SK-N-MC (cell line): ENCODE measurements at places on chromosomes 7 and 10.

GRCh38 chr10:26358071-26358470 lies 80.1 kb upstream of the APBB1IP start:
- no peak for DNase-seq

DNA sequence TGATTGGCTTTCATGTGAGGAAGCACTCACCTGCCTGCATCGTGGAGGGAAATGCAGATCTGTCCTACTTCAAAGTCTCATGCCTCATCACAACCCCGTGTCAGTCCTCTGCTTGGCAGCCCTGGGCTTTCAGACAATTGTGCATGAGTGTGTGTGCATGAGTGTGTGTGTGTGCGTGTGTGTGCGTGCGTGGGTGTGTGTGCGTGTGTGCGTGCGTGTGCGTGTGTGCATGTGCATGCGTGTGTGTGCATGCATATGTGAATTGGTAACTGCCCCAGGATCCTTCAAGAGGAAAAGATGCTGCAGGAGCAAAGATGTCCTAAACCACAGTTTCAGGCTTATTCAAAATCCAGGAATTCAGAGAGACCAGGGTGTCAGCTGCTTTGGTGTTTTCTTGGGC lies 71.3 kb downstream of the LANCL2 start:
- no peak for DNase-seq

- DNase-seq: no peak
Measured at GRCh38 chr10:18460032-18460431, 191.4 kb downstream of the NSUN6 start.

GRCh38 chr7:131900785-131901287 lies 344.4 kb upstream of the PODXL start:
- no peak for DNase-seq

- DNase-seq: no peak
Measured at GRCh38 chr7:80703272-80703671, 64.8 kb downstream of the CD36 start.

DNA sequence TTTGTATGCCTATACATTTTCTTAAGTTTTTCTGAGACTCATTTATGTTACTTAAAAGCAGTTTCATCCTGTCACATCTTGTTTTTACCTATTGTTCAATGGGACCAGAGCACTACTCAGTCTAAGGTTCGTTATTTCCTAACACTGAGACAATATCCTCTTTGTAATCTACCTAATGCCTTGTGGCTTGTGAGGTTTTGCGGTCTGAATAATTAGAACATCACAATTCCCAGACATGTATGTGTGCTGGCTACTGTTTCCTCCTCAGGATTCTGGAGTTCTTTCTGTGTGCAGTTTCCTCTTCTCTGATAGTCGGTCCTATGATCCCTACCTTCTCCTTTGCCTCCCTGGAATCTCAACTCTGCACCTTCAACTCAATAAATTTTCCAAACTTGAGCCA lies 620.2 kb downstream of the ANKRD7 start:
- DNase-seq: no peak

- no peak for DNase-seq
Measured at GRCh38 chr10:55220975-55221374, 419.9 kb upstream of the PCDH15 start.

GRCh38 chr7:55156919-55157763 lies 138.3 kb downstream of the EGFR start:
- DNase-seq: no peak

DNA sequence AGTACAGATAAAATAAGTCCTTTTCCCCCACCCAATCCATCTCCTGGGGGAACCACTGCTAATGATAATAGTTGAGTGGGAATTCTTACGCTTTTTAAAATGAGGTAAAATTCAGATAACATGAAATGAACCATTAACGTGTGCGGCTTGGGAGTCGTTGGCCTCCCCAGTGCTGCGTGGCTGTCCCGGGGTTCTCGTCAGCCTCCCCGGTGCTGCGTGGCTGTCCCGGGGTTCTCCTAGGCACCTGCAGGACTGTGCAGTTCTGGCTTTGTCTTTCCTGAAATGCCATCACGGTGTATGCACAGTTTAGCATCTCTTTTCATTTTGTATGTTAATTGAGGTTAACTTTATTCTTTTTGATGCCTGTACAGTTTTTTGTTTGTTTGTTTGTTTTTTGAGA lies 13.5 kb downstream of the SUN1 start:
- no peak for DNase-seq

DNA sequence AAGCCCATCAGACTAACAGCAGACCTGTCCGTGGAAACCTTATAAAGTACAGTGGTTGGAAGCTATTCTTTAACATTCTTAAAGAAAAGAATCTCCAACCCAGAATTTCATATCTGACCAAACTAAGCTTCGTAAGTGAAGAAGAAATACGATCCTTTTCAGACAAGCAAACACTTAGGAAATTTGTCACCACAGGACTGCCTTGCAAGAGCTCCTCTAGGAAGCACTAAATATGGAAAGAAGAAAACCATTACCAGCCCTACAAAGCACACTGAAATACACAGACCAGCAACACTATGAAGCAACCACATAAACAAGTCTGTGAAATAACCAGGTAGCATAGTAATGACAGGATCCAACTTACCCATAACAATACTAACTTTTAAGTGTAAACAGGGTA lies 177.7 kb upstream of the PRSS1 start:
- no peak for DNase-seq
